Stimulated activated CD4-positive, alpha-beta T cell treated with anti-CD3 and anti-CD28 coated beads, TNF-alpha, amount 100 ng/mL, for 24 hours (primary cell): ENCODE measurements at places on chromosomes 6 and 20.
A peak's percentile ranks its signal among the peaks of the same experiment; 100 is the strongest.

DNA sequence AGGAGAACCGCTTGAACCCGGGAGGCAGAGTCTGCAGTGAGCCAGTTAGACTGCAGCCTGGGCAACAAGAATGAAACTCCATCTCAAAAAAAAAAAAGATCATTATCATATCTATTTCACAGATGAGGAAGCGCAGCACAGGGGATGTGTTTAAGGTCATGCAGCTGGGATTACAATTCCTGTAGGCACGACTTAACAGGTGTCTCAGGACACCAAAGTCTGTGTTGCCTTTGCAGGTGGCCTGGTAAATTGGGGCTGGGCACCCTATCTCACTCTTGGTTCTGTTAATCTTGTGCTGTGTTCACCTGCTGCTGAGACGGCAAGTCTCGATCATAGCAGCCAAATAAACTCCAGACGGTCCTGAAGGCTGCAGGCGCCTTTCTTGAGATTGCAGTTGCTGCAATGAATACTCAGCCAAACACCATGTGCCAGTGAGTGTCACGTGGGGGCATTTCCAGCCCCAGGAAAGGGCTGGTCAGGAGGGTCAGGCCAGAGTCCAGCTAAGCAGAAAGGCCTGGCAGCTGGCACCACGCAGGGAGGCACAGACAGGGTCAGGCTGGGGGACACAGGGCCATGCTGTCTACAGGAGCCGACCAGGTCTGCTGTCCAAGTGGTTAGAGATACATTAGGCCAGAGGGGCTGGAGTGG, 55.8 kb downstream of the FGD2 start:
- DNase-seq: no peak

DNA sequence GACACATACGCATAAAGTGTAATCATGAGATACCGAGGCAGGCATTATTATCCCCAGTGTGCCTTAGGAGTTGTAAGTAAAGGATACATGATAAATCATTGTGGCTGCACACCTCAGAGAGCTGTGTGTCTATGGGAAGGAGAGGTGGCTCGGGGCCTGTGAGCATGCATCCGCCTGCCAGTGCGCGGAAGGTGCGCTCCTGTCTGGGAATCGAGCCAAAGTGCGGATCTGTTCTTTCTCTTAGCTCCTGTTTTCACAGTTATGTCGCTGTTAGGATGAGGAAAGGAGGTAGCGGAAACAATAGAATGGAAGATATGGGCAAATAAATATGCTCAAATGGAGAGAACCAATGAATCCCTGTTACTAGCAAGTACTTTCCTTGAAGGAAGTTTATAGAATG, 98.0 kb downstream of the ANKRD6 start:
- no peak for DNase-seq

DNA sequence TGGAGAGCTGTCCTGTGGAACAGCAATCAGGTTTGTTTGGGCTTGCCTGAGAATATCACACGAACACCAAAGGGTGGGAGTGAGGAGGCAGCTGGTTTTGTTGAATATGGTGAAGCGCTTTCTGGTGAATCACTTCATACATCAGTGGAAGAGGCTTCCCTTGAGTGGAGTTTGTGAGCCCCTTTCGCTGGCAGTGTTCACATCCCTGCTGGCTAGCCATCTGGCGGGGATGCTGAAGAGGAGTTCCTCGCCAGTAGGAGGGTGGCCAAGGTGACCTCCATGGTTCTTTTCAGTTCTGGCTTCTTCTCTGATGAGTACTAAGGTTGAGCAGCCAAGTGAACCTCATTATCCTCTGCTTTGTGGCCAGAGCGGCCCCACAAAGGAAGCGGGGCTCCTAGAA, 37.7 kb upstream of the RNF8 start:
- DNase-seq: no peak

DNA sequence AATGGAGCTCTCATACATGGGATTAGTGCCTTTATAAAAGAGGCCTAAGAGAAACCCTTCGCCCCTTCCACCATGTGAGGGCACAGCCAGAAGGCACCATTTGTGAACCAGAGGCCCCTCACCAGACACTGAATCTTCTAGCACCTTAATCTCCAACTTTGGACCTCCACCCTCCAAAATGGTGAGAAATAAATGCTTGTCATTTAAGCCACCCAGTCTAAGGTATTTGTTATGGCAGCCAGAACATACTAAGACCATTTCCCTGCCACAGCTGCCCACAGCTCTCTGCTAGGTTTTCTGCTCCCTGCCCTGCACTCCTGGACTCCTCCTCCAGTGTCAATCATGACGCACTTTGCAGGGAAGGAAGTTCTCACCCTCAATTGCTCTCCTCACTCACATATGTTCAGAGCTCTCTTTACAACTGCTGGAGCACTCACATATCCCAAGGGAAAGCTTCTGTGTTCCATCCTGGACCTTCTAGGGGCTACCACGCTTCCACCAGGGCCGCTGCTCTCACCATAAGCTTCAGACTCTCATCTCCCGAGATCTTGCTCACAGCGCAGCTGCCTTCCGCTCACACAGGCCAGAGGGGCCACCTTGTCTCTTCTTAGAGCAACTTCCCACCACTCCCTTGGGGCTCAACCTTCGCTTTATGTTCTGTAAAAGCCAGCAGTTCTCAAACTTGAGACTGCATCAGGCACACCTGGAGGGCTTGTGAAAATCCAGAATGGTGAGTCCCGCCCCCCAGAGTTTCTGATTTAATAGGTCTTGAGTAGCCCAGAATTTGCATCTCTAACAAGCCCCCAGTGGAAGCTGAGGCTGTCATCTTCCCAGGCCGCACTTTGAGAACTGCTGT, 1.6 kb upstream of the LY86 start:
- DNase-seq: no peak

GRCh38 chr20:58989196-58989595, 8.1 kb downstream of the NELFCD start:
- no peak for DNase-seq

DNA sequence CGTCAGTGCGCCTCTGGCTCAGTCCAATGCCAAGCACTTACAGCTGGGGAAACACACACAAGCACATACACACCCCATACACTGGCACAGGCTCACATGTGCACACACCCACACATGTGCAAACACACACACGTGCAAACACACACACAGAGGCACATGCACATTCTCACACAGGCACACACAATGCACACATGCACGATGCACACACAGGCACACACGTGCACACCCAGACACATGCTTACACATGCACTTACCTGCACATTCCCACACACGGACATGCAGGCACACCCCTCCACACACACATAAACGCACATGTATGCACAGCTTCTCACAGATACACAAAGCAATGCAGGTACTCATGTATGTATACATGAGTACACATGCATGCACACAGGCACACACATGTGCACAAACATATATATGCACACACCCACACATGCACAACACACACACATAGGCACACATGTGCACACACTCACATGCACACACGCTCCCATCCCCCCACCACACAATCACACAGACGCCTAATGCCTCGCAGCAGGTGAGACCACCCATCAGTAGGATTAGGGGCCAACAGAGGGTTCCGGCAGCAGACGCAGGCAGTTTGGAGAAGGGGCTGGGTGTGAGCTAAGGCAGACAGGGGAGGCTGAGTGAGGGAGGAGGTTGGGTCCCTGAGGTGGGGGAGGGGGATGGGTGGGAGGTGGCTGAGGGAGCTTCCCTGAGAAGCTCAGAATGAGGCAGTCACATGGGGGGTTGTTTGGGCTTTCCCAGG, 71.2 kb upstream of the SLCO4A1 start:
- DNase-seq: no peak

DNA sequence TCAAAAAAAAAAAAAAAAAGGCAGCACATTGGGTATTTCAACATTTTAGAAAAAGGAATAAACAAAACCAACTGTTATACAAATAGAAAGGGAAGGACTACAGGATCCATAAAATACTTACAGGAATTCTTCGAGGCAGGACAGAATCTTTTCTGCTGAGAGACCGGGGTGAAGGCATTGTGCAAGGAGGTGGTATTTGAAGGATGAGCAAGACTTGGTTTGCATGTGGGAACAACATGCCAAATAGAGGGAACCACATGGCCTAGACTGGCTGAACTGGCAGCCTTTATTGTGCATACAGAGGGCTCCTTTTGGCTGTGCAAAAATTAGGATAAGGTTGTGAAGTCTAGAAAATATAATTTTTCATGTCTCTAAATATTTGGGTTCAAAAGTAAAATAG, 62.9 kb downstream of the SCAND1 start:
- no peak for DNase-seq

GRCh38 chr20:62156592-62157386, 13.2 kb downstream of the SS18L1 start:
- DNase-seq: peak; percentile 43

GRCh38 chr20:10329387-10330005, 104.5 kb downstream of the MKKS start:
- DNase-seq: no peak
